AG04450 (cell line): ENCODE measurements at places on chromosomes 3 and 15. TPM values are rescaled to one million over a fixed set of nuclear protein-coding genes. Genes with fewer than 3 reads are reported as not detected.

- no peak for DNase-seq
Observed at GRCh38 chr15:43878446-43878845, 51.6 kb downstream of the WDR76 start.

GRCh38 chr15:74725225-74725774 is at the start of gene CYP1A1:
TSS of gene CYP1A1 (minus strand) at chr15:74725528. CDS start at chr15:74723097, 2,431 bp downstream.
- no peak for DNase-seq

DNA sequence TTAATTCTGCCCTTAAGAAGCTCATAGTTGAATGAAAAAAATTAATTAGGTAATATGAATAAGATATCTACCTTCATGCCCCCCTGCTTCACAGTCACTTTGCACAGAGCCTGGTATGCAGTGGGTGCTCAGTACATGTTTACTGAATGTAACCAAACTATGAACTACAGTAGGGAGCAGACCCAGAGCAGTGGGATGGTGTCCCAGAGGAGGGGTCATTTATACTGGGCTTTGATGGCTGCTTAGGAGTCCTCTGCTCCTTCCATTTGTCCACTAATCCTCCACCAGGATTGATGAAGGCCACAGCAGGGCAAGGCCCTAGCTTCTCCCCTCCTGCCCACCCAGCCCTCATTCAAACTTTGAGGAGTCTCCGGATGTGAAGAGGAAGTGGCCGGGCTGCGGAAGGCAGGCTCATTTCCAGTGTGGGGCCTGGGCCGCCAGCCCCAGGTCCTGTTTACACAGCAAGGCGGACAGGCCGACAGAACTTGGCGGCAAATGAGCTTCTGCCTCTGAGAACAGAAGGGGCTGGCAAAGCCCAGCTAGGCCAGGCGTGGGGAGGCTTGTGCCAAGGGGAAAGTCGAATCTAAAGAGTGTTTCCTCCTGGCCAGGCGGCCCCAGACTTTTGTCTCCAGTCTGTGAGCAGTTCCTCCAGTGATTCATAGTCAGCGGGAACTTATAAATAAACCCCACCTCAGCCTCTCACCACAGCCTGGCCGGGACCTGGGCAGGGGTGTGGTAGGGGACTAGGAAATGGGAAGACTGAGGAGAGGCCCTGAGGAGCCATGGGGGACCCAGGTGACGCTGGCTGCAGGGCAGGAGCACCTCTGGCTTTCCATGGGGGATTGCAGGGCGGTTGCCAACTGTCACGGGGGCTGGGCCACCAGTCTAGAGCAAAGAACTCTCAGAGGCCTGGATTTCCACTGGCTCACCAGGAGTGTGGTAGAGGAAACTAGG is 51.6 kb upstream of the LCTL start:
- peak; percentile 38 for DNase-seq

DNA sequence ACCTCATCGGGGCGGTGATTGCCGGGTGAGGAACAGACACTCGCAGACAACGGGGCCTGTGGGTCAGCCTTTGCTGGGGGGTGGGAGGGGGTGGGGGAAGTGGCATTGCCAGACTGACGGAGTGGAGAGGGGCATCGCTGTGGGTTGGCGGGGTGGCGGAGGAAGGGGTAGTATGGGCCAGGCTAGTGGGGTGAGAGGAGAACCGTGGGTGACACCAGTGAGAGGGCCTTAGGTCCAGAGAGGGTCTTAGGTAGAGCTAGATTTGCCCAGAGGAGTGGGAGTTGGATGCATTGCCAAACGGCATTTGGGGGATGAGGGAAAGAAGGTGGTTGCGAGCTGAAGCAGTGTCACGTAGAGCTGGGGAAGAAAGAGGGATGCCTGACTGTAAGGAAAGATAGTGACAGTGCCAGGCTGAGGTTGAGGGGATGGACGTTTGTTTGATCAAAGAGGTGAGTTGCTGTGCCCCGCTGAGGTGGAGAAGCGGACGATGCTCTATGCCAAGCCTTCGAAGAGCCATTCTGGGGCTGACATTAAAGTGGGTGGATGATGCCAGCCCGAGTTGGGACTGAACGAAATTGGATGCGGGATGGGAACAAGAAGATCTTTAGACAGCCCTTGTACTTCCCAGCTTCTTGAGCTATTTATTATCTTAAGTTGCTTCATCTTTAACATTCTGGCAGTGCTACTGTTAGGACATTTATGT is 572 bp downstream of the DNAJB11 start:
- DNase-seq: no peak

- DNase-seq: no peak
Observed at GRCh38 chr3:172980849-172981248, 160.2 kb downstream of the SPATA16 start.

DNA sequence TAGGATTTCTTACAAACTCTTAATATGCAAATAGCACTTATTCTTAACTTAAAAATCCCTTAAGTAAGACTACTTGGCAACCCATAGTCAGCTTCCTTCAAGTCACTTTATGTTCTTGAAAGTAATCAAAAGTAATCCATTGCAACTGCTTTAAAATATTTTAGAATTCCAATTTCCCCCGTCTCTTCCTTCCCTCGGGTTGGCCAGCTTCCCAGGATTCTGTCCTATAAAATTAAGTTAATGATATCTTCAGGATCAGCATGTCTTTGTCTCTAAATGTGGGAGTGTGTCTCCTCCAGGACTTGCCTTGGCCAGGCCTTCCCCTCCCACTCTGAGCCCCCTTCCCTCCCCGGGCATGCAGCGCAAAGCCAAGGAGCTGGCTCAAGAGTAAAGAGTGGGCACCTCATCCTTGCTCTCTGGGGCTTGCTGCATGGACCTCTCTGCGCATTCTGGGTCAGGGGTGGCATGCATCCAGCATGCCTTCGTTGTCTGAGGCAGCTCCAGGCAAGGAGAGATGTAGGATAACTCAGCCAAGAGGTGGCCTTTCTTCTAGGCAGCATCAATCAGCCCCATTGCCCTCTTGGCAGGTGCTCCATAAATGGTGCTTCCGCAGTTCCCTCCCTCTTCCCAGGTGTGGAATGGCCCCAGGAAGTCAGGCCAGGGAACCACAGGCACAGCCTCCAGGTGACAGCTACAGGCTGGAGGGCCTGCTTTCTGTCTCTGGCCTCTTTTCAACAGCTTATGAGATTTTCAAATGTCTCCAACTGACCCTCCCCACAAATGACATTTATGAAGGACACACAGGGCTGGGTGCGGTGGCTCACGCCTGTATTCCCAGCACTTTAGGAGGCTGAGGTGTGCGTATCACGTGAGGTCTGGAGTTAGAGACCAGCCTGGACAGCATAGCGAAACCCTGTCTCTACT is 108.7 kb upstream of the ALDH1A3 start:
- DNase-seq: no peak

The DUOXA2 gene
- polyA plus RNA-seq: not detected in 2 replicates
